ENCODE measurements at places on chromosomes 4 and X.

DNA sequence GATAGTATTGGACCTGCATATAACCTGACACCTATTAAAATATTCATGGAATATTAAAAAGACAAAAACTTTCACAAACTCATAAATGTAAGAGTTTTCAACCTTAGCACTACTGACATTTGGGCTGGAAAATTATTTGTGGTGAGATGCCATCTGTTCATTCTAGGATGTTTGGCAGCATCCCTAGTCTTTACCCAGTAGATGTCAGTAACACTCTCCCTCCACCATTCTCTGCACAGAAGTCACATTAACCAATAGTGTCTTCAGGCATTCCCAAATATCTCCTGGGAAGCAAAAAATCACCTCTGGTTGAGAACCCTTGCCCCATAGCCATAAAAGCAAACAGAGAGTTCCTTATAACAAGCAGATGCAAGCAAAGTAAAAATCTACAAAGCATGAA is 41.4 kb upstream of the NDST4 start:
- no peak for DNase-seq

- no peak for DNase-seq
Observed at GRCh38 chr4:139245590-139245989, 34.4 kb downstream of the MGARP start.

DNA sequence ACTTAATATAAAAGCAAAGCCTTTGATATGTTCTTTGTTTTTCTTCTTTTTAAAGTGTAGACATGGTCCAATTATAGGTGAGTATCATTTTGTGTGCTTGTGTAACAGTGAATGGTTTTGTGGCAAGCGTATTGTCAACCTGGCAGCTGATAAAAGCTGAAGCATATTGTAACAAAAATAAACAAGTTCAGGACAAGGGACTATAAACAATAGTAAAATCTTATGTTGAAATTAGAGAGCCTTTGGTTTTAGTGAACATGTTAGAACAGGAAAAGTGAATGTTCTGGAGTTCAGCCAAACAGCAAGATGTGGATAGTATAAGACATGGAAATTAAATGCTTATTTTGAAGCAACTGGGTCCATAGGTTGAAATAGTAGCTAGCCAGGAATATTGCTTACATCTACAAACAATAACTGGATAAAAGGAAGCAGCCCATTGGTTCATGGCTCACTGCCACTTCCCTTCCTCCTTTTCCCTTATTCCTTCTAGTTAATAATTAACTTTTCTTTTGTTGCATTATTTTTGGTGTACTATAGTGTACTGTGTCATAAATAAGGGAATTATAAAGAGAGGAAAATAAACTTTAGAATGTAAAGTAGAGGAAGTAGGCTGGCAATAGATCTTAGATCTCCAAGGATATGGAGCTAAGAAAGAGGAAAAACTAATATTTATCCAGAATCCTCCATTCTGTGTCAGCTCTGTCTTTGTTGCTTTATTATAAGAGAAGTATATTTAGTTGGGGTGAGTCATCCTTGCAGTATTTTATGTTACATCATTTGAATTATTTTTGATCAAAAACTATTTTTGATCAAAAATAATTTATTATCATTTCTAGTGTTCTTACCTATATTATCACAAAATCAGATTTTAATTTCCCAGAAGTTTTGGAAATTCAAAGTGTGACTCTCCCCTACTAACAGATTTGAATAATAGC is 65.6 kb downstream of the MRPL1 start:
- no peak for DNase-seq

GRCh38 chr4:159770401-159770800 is 667.5 kb downstream of the RAPGEF2 start:
- no peak for DNase-seq

DNA sequence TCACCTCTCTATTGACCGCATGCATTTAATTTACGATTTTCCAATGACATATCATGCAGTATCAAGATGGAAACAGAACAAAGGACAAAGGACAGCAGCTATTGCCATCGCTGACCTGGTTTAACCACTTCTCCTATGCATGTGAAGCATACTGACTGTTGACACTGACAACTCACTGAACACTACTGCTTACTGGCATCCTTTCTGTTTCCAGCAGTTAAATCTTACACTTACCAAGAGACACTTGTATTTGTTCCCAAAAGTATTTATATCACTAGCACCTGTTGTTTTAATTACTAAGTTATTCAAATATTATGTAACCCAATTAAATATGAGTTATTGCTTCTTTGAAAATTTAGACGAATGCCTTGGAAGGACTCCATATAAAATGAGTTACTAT is 176.7 kb downstream of the PDGFC start:
- DNase-seq: no peak
